RWPE2 (cell line): ENCODE measurements at places on chromosomes 5 and 9.

DNA sequence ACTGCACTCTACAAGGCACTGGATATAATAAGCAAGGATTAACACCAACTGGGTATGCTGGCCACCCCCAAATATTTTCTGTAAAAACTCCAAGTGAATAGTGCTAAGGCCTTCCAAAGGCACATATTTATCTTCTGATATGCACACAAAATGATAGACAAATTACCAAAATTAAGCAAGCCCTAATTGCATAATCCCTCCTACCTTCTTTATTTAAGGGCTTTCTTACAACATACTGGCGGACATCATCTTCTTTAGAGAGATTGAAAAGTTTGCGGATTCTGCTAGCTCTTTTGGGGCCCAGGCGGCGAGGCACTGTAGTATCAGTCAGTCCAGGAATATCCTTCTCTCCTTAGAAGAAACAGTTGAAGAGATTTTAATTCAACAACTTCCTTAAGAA, 1.9 kb downstream of the RPS6 start:
- no peak for DNase-seq
- H3K27me3 ChIP-seq, result no peaks in the 10 kb centered on the region
- H3K36me3 ChIP-seq, result peaks cover 66% of the 10 kb centered on the region
- peaks cover 21% of the 10 kb centered on the region for H3K4me1 ChIP-seq
- peak overlapping the region; percentile 78 for H3K27ac ChIP-seq

DNA sequence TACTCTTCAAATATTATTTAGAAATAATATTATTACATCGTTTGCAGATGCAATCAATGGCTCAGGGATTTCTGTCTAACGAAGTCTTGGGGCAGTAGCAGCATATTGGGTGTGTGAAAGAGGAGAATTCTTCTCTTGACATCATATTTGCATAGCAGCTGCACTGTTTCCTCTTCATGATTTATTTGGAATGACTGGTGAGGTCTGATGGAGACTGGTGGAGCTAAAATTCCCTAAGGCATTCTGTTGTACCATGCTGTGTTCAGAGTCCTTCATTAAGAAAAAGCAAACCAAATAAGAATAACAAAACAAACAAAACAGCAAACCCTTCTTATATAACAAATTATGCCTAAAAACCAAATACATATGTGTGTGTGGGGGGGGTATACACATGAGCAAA, 177.6 kb downstream of the DIRAS2 start:
- H3K4me1 ChIP-seq, result no peaks in the 10 kb centered on the region
- no peak overlapping the region for H3K27ac ChIP-seq
- no peaks in the 10 kb centered on the region for H3K36me3 ChIP-seq
- H3K4me3 ChIP-seq, result no peak overlapping the region
- H3K27me3 ChIP-seq, result no peaks in the 10 kb centered on the region

DNA sequence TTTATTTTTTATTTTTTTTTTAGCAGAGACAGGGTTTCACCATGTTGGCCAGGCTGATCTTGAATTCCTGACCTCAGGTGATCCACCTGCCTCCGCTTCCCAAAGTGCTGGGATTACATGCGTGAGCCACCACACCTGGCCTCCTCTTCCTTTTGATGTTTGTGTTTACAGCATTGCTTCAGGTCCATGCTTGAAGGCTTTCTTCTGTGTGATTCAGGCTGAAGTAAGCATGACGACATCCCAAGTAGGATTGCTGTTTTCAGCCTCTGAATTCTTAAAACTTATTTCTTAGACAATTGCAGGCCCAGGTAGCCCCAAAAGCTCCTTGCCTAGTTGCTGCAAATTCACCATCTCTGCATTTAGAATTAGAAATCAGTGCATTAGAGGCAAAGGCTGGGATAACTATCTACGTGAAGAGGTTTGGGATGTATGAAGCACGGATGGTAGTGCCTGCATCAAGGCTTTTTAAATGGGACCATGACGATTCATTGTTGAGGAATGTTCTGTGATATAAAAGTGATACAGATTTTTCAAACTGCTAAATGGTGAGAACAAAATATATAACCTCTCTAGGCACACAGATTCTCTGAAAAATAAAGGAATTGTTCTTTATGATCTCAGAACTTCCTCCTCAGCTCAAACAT, 3.0 kb upstream of the ETF1 start:
- peak overlapping the region; percentile 32 for H3K27ac ChIP-seq
- H3K4me3 ChIP-seq, result no peak overlapping the region
- H3K4me1 ChIP-seq, result peaks cover 23% of the 10 kb centered on the region
- no peaks in the 10 kb centered on the region for H3K27me3 ChIP-seq
- DNase-seq, result no peak
- peaks cover 25% of the 10 kb centered on the region for H3K36me3 ChIP-seq

DNA sequence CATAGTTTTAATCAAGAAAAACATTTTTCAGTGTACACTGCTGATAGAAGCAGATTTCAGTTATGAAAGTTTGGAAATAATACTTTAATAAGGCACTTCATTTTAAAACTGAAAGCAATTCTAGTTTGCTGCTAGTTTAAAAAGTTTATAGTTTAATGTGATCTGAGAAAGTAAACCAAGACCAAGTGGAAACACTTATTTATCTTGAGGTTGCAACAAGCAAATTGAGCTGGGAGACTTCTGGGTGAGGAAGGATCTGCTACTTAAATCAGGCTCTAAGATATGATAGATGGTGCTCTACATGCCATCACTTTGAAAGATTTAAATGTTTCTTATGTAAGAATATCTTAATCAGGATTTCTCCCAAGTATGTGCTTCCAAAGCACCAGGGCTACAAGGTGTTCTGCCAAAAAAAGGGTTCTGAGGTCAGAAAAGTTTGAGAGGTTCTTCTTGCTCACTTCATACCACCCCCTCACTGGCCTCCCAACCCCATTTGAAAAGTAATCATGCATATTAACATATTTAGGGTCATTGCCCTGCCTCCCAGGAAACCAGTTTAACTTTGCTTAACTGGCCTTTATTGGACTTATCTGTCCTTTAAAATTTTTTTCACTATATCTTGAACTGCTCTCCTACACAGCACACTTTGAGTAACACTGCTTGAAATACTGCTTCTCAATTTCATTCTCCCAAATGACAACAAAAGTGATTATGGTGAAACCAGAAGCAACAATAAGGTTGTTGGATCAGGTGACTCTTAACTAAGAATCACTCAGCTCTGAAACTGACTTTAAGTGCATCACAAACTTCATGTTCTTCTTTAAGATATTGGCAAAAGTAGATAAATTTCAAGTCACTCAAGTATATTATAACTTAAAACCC, 15.5 kb downstream of the SLC44A1 start:
- H3K27ac ChIP-seq, result no peak overlapping the region
- H3K4me3 ChIP-seq, result no peak overlapping the region
- no peaks in the 10 kb centered on the region for H3K36me3 ChIP-seq

- H3K27me3 ChIP-seq, result no peaks in the 10 kb centered on the region
- H3K36me3 ChIP-seq, result no peaks in the 10 kb centered on the region
- no peak for DNase-seq
- no peaks in the 10 kb centered on the region for H3K4me1 ChIP-seq
These were observed 97.6 kb upstream of the CDH10 start for GRCh38 chr5:24742334-24742733.

DNA sequence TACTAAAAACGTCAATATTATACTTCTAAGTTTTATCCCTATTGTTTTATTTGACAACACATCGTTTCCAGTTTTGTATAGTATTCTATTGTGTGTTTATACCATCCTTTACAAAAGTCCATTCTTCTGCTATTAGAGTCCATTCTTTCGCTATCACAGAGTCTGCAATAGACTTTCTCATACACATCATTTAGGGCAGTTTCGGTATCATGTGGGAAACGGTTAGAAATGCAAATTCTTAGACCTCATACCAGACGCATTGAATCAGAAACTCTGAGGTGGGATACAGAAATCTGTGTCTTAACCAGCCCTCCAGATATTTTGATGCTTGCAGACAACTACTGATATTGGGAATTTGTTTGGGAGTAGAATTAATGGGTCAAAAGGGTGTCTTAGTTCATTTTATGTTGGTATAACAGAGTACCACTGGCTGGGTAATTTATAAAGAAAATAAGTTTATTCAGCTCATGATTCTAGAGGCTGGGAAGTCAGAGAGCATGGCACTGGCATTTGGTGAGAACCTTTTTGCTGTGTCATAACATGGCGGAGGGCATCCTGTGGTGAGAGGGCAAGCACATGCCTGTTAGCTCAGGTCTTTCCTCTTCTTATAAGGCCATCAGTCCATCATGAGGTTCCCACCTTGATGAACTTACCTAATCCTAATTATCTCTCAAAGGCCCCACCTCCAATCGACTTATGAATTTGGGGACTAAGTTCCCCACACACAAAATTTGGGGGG, 21.1 kb downstream of the CARTPT start:
- H3K27ac ChIP-seq, result no peak overlapping the region
- H3K27me3 ChIP-seq, result peaks cover 3% of the 10 kb centered on the region
- H3K4me1 ChIP-seq, result no peaks in the 10 kb centered on the region
- no peak for DNase-seq
- H3K36me3 ChIP-seq, result no peaks in the 10 kb centered on the region

- H3K4me1 ChIP-seq, result peaks cover 8% of the 10 kb centered on the region
- H3K27me3 ChIP-seq, result no peaks in the 10 kb centered on the region
- H3K27ac ChIP-seq, result peak overlapping the region; percentile 59
- no peak for DNase-seq
These were observed 1.3 kb downstream of the PSAT1 start for GRCh38 chr9:78298046-78298765.

DNA sequence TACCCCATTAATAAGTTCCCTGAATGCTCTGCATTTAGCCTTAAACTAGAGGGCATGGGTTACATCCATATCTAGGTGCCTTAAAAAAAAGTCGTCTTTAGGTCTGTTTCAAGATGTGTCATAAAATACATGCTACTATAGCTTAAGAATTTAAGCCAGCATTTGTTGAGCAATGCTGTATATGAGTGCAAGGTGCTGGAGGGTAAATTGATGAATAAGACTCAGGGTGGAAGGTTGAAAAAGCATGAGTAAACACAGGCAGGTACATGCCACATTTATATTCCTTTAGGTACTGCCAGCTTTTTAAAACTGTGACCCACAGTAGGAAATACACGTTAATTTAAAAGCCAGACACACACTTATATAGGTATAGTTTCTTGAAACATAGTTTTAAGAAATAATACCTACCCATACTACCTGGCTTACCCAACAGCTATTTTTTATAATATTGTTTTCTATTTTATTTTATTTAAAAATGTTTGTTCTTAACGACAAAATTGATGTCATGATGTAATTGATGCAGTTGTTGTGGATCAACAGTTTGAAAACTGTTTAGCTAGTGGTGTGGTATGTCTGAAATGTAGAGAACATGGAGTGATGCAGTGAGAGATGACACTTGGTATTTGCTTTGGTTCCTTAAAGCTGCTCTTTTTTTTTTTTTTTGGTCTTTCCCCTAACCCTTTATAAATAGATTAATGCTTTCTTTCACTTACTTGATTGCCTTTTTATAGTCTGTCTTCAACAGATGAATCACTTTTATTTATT, 3.9 kb downstream of the HMGCR start:
- peaks cover 36% of the 10 kb centered on the region for H3K4me1 ChIP-seq
- no peak for DNase-seq
- no peaks in the 10 kb centered on the region for H3K27me3 ChIP-seq
- peak overlapping the region; percentile 86 for H3K27ac ChIP-seq
- H3K36me3 ChIP-seq, result peaks cover 74% of the 10 kb centered on the region
- H3K4me3 ChIP-seq, result no peak overlapping the region

GRCh38 chr5:137071526-137071925, 427.6 kb downstream of the SPOCK1 start:
- no peak for DNase-seq
- no peaks in the 10 kb centered on the region for H3K36me3 ChIP-seq
- H3K27me3 ChIP-seq, result no peaks in the 10 kb centered on the region

DNA sequence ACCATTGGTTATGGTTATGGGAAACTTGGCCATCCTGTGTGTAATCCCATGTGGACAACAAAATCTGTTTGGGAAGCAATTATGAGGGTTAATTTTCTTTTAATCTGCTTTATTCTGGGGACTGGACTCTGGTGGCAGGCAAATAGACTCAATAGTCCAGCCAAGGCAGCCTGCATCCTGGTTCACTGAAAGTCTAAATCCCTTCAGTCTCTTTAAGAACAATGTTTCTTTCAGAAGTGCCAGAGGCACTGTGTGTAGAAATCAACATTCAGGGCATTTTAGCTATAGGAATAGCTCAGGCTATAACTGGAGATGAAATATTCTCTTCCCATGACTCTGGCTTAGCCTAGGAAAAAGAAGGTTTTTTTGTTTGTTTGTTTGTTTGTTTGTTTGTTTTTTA, 118.0 kb downstream of the SPATA31D1 start:
- H3K4me3 ChIP-seq, result no peak overlapping the region
- H3K36me3 ChIP-seq, result no peaks in the 10 kb centered on the region
- H3K27me3 ChIP-seq, result no peaks in the 10 kb centered on the region
- H3K4me1 ChIP-seq, result no peaks in the 10 kb centered on the region
- no peak for DNase-seq

DNA sequence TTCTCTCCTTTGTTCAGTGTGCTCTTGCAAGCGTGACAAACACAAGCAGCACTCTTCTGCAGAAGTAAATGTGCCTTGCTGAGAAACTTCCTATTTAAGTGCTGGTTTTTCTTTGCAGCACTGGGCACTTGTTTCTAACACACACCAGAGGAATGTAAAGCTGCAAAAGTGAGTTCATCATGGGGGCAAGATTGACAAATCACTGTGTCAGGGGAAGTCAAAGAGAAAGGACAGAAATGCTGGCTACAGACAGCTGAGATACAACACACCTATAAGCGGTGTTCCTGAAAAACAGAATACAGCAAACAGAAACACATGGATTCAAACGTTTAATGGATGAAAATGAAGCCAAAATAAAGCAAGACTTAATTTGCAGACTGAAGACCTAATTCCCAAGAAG, 19.6 kb downstream of the ROR2 start:
- no peaks in the 10 kb centered on the region for H3K36me3 ChIP-seq
- H3K4me3 ChIP-seq, result no peak overlapping the region
- no peak overlapping the region for H3K27ac ChIP-seq
- H3K4me1 ChIP-seq, result no peaks in the 10 kb centered on the region

DNA sequence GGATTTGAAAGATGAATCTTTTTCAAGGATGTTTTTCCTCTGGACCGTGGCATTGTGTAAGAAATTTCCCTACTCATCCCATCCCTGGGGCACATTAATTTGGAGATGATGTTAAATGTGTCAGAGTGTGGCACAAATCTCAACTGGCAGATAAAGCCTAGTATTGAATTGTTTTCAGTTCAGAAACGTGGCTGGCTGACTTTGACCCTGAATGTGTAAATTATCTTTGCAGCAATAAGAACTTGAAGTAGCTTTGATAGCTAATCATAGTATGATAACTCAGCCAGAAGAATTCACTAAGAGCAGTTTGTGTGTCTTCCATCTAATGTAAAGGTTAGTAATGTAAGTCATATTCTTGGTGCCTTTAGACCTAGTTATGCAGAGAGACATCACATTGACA, 238.4 kb upstream of the DMRT1 start:
- H3K27ac ChIP-seq, result no peak overlapping the region
- H3K4me1 ChIP-seq, result peaks cover 14% of the 10 kb centered on the region
- H3K4me3 ChIP-seq, result no peak overlapping the region
- H3K36me3 ChIP-seq, result no peaks in the 10 kb centered on the region
- DNase-seq, result no peak

GRCh38 chr5:40033009-40033408, 608.2 kb upstream of the DAB2 start:
- peaks cover 3% of the 10 kb centered on the region for H3K4me1 ChIP-seq
- no peaks in the 10 kb centered on the region for H3K27me3 ChIP-seq
- H3K4me3 ChIP-seq, result no peak overlapping the region
- DNase-seq, result no peak
